ENCODE measurements at places on chromosomes 5 and 9.

DNA sequence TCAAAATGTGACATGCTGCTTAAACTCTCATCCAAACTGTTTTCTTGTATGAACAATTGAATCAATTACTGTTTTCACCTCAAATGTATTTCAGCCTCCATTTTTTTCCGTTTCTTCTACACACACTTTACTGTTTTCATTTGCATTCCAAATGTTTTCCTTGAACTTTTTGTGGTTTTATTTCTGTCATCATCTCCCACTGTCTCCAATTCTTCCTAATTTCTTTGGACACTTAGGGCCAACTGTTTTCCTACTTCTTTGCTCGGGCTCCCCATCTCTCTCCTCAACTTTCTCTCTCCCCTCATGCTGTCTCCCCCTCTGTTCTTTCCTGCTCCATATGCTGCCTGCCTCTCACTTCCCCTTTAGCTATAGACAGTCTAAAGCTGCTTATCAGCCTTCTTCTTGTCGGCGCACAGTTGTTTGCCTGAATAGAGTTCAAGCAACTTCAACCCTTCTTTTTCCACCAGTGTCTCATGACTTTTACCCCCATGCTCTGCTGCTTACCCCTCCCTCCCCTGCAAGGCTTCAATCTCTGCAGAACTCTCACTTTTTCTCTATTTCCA, 443.4 kb downstream of the DTWD2 start:
- no peaks in the 10 kb centered on the region for H3K27me3 ChIP-seq
- H3K27ac ChIP-seq: no peak overlapping the region
- H3K4me1 ChIP-seq: no peaks in the 10 kb centered on the region
- DNase-seq: no peak
- no peak overlapping the region for H3K4me3 ChIP-seq

DNA sequence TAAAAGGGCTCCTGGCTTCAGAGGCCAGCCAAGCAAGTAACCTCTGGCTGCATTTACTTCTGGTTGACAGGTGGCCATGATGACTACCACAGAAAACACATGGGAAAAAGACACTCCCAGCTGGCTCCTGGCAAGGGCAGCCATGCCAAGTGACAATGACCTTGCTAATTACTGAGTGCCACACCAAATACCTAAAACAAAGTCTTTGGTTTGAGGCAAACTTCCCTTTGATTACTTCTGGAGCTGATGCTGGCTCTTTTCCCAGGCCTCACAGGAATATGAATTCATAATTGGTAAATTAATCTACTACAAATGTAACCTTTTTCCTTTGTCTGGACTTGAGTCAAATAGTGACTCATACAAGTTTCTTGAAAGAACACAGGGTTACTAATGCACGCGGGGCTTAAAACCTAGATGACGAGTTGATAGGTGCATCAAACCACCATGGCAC, 61.0 kb downstream of the LPAR1 start:
- no peaks in the 10 kb centered on the region for H3K27me3 ChIP-seq
- no peak overlapping the region for H3K27ac ChIP-seq
- H3K4me3 ChIP-seq: no peak overlapping the region
- DNase-seq: no peak
- no peaks in the 10 kb centered on the region for H3K36me3 ChIP-seq
- H3K4me1 ChIP-seq: peaks cover 25% of the 10 kb centered on the region

GRCh38 chr5:53180991-53181390, 71.4 kb upstream of the MOCS2 start:
- H3K4me3 ChIP-seq: no peak overlapping the region
- no peaks in the 10 kb centered on the region for H3K36me3 ChIP-seq
- no peak overlapping the region for H3K27ac ChIP-seq

- no peaks in the 10 kb centered on the region for H3K4me1 ChIP-seq
- peak; percentile 46 for DNase-seq
- H3K27me3 ChIP-seq: peaks cover 12% of the 10 kb centered on the region
- no peaks in the 10 kb centered on the region for H3K36me3 ChIP-seq
- no peak overlapping the region for H3K4me3 ChIP-seq
Measured at GRCh38 chr5:73201547-73202513, 28.8 kb downstream of the TMEM174 start.

DNA sequence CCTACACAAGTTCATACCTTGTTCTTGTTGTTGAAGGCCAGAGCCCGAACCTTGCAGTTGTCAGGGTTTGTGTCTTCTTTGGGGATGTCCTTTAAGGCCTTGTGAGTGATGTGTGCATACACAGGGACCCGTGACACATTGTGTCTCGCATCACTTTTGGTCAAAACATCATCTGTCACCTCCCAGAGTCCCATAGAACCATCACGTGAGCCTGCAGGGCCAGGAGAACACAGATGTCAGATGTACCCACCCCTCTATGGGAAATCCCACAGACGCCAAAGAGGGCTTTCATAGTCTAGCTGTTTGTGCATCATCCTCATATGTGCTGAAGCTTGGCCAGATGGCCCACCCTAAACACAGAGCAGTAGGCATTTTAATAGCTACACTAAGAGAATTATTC, 28.2 kb downstream of the DCAF12 start:
- no peak for DNase-seq
- no peaks in the 10 kb centered on the region for H3K27me3 ChIP-seq
- no peak overlapping the region for H3K4me3 ChIP-seq
- no peaks in the 10 kb centered on the region for H3K4me1 ChIP-seq
- H3K36me3 ChIP-seq: no peaks in the 10 kb centered on the region
- H3K27ac ChIP-seq: no peak overlapping the region

- no peak overlapping the region for H3K4me3 ChIP-seq
- peaks cover 63% of the 10 kb centered on the region for H3K4me1 ChIP-seq
- H3K36me3 ChIP-seq: no peaks in the 10 kb centered on the region
- no peak for DNase-seq
Measured at GRCh38 chr9:27338527-27338903, 41.6 kb upstream of the EQTN start.

DNA sequence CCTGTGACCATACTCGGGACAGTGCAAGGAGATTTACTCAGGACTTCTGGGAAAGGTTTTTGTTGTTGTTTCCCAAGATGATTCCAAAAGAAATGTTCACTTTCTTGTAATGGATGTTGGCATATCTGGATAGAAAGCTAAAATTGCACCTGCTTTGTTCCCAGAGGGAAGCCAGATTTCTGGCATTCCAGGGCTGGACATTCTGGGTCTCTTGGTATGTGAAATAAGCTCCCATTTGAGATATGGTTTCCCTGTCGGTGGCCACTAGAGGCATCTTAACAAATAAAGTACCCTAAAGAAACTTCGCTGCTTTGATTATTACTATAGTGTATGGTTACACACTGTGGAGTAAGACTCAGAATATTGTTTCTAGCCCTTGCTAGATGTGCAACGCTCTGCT, 737.3 kb downstream of the BRINP1 start:
- no peaks in the 10 kb centered on the region for H3K36me3 ChIP-seq
- no peak for DNase-seq
- H3K27ac ChIP-seq: no peak overlapping the region
- no peaks in the 10 kb centered on the region for H3K4me1 ChIP-seq

DNA sequence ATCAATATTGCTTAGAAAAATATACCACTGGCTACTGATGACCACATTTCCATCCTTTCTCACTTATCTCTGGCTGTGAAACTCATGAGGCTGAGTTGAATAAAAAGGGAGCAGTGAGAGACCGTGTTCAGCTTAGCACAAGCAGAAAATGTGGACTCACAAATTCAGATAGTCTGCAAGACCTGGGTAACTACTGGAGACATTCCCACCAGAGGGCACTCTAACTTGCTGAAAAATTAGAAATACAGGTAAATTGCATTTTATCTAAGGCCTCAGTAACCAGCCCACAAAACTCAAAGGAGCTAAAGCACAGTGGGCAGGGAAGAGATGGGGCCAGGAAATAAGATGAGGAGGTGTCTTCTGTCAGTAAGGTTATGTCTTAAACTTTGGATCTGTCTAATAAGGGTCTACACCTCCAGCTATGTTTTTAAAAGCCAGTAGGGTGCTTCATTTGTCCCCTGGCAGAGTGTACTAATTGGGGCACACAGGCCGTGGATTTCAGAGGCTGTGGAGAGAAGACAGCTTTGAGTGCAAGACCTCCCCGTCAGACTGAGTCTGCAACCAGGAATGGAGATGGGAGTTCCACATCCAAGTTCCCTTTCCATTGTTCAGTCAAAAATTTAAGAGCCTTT, 8.7 kb upstream of the NDUFB6 start:
- no peak overlapping the region for H3K27ac ChIP-seq
- DNase-seq: peak; percentile 43
- H3K4me3 ChIP-seq: no peak overlapping the region
- no peaks in the 10 kb centered on the region for H3K36me3 ChIP-seq
- no peaks in the 10 kb centered on the region for H3K27me3 ChIP-seq

DNA sequence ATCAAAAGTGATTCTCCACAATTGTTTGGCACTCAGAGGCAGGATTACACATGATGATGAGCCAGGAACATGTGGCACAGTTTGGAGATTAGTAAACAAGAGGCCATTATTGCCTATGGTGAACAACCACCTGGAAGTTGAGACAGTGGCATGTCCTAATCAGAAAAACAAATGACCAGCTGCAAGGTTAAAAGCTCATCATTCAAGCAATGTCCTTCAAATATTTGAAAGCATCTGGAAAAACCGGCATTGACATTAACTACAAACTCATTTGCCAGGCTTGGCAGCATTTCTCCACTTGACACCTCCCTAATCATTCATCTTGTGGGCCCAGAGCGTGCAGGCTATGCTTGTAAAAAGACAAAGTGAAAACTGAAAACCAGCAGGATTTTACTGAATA, 80.6 kb upstream of the MEGF10 start:
- no peak for DNase-seq
- no peaks in the 10 kb centered on the region for H3K36me3 ChIP-seq
- no peaks in the 10 kb centered on the region for H3K4me1 ChIP-seq
- no peaks in the 10 kb centered on the region for H3K27me3 ChIP-seq
- no peak overlapping the region for H3K27ac ChIP-seq
- no peak overlapping the region for H3K4me3 ChIP-seq

DNA sequence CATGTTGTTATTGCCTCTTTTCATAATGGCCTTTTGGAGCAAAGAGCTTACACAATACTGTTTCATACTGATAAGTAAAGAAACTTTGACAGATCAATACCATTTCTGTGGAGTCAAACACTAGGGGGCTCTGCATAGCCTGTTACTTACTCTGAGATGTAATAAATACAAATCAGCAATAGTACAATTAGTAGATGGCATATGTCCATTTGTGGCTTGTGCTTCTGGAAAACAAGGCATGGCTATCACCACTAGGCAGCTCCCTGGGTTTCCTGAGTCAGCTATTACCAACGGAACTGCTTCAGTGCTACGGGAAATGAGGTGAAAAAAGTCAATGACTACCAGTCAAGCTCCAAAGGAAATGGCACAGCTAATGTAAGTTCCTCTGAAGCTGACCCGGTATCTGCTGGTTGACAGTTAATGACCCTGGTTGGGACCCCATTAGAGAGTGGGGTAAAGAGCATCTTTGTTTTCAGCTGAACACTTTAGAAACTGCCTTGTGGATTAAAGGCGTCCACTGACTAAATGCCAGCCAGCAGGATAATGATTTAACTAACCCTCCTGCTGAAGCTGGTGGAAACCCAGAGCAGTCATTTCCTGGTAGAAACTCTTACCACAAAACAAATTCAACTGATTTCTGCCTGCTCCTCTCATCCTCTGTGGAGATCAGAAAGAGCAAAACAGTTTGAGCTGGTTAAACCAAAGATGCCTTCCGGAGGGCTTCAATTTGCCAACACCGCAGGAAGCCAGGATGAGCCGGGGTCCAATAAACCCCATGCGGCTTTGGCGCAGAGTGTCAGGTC, 69.0 kb upstream of the FAM169A start:
- H3K27ac ChIP-seq: no peak overlapping the region
- no peaks in the 10 kb centered on the region for H3K27me3 ChIP-seq
- H3K4me1 ChIP-seq: no peaks in the 10 kb centered on the region
- no peak overlapping the region for H3K4me3 ChIP-seq
- H3K36me3 ChIP-seq: no peaks in the 10 kb centered on the region
- DNase-seq: no peak
